ENCODE measurements at places on chromosomes 3 and 15. TPM values are rescaled to one million over a fixed set of nuclear protein-coding genes. Genes with fewer than 3 reads are reported as not detected.

DNA sequence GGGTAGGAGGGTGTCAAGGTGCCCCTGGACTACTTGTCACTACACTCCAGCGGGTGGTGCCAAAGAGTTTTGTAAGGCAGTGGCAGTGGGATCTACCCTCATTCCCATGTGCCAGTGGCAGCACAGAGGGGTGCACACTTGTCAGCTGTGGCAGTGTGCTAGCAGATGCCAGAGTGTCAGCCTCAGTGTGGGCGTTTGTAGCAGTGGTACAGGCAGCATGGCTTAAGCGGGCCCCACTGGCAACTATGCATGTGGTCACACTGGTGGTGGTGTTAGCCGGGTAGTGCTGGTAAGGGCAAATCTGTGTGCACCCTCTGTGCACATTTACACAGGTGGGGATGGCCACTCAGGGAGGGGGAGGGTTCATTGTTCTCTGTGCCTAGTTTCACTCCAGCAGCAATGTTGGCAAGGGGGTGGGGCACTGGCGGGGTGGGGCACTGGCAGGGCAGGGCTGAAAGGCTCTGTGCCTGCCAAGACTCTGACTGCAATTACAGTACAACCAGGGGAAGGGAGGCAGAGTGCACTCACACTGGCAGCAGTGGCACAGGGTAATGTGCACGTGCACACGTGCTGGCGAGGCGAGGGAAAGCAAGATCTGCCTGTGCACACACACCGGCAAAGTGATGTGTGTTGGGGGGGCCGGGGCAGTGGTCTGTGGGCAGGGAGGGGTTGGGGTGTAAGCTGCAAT is 31.8 kb downstream of the MYO9A start:
- no peak for DNase-seq
- no peaks in the 10 kb centered on the region for H3K27me3 ChIP-seq
- H3K36me3 ChIP-seq, result peaks cover 15% of the 10 kb centered on the region
- no peak overlapping the region for H3K4me3 ChIP-seq
- H3K27ac ChIP-seq, result no peak overlapping the region
- H3K4me1 ChIP-seq, result no peaks in the 10 kb centered on the region

GRCh38 chr15:25776071-25776746 is 86.9 kb downstream of the ATP10A start:
- H3K4me3 ChIP-seq, result no peak overlapping the region
- H3K27me3 ChIP-seq, result no peaks in the 10 kb centered on the region
- H3K27ac ChIP-seq, result no peak overlapping the region
- DNase-seq, result no peak
- H3K36me3 ChIP-seq, result no peaks in the 10 kb centered on the region

The NEK10 gene
- total RNA-seq, result 1.4 TPM

DNA sequence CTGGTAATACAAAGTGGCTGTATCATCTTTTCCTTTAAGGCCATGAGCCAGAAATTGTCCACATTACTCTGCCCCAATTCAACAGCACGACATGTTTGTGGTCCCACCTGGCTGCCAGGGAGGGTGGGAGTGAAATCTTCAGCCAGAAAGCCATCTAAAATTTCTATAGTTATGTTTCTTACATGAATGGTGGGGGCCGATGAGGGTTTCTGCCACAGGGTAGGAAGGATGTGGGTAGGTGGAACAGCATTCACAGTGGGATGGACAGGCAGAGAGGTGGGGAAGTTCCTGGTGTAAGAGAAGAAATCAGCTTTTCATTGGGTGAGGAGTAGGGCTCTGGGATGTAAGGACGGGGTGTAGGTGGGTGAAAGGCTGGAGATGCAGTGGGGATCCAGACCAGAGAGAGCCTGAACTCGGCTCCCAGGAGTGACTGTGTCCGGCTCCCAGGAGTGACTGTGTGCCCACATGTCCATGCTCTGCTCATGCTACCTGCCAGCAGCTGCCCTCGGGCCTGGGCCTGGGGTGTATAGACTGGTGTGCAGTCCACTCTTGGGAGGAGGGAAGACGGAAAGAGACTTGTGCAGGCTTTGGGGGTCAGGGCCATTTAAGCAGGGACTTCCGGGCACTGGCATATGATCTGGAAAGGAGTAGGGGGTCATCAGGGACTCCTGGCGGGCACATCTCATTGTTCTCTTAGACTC is 3.8 kb upstream of the FBLN2 start:
- H3K27me3 ChIP-seq, result peaks cover 14% of the 10 kb centered on the region
- peaks cover 24% of the 10 kb centered on the region for H3K4me1 ChIP-seq
- DNase-seq, result no peak
- H3K4me3 ChIP-seq, result no peak overlapping the region

The CTXN2 gene
- total RNA-seq, result not detected

- no peaks in the 10 kb centered on the region for H3K27me3 ChIP-seq
- H3K4me3 ChIP-seq, result no peak overlapping the region
- H3K27ac ChIP-seq, result peak overlapping the region; percentile 68
- peaks cover 3% of the 10 kb centered on the region for H3K36me3 ChIP-seq
- H3K4me1 ChIP-seq, result peaks cover 27% of the 10 kb centered on the region
Measured at GRCh38 chr3:53258600-53259426, 3.0 kb upstream of the TKT start.

DNA sequence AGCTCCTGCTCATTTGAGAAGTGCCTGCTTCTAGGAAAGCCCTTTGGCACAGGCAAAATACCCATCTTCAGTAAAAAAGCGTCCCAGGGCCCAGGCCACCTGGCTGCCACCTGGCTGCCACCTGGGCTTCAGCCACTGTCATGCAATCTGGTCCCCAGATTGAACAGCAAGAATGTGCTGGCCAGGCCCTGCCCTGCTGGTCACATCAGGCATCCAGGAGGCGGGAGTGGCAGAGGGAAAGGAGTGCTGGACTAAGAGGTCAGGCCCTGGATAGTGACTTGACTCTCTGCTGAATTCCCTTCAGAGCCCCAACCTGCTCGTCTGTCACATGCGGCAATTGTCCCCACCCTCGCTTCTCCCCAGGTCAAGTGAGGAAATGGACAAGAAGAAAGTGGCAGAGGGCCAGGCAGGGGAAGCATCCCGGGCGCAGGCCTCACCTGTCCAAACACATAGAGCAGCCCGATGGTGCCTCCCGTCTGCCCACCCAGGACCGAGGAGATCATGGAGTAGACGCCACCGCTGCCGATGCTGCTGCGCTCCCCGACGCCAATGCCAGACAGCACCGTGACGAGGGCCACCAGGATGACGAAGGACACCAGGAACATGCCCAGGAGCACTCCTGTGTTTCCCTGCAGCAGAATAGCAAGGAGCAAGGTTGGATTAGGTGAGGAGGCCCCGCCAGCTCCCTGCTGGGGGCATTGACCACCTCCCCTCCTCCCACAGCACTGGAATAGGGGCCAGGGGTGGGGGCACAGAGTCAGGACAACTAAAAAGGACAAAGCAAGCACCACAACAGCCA is 25.5 kb downstream of the SLC12A8 start:
- H3K36me3 ChIP-seq, result peaks cover 4% of the 10 kb centered on the region
- H3K27ac ChIP-seq, result peak overlapping the region; percentile 16
- DNase-seq, result no peak
- H3K4me3 ChIP-seq, result peak overlapping the region; percentile 42
- H3K27me3 ChIP-seq, result no peaks in the 10 kb centered on the region

DNA sequence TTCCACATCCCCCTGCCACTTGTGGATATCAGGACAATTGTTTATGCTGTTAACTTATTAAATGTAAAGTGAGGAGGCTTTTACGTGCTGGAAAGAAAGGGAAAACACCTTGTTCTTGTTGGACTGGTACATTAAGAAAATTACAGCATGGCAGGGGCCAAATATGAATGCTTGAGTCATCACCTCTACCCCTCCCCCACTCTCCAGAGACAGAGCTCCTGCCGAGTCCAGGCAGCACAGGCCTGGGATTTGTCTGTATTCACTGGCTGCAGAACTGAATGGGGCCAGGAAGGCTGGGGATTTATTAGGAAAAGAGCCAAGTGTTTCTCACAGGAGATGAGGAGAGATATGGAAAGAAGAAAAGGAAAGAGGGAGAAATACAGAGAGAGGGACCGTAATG is 308.9 kb downstream of the EPHB1 start:
- H3K27me3 ChIP-seq, result peaks cover 27% of the 10 kb centered on the region
- H3K4me3 ChIP-seq, result no peak overlapping the region
- H3K27ac ChIP-seq, result no peak overlapping the region
- DNase-seq, result no peak

DNA sequence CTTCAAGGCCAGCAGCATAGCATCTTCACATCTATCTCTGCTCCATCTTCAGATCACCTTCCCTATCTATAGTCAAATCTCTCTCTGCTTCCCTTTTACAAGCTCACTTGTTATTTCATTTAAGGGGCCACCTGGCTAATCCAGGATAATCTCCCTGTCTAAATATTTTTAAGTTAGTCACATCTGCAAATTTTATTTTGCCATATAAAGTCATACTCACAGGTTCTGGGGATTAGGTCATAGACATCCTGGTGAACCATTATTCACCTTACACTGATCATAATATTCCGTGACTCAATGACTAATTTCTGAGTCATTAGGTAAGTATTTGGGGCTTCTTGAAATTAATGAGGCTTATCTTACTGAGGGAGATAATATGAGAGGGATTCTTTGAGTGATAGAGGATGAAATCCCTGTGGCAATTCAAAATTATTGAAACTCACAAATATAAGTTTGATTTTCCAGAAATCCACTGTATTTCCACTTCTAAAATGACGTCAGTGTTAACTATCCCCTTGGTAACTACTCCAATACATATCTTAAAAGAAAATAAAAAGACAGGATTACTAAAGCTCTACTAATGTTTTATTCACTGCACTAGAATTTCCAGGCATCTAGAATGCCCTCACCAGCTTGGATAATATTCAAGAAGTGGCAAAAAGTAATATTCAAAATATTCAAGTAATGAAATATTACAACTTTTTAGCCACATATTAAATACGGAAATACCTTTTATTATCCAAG is 93.7 kb upstream of the RBMS3 start:
- H3K27me3 ChIP-seq, result no peaks in the 10 kb centered on the region
- no peaks in the 10 kb centered on the region for H3K36me3 ChIP-seq
- H3K4me1 ChIP-seq, result no peaks in the 10 kb centered on the region
- no peak overlapping the region for H3K4me3 ChIP-seq
- H3K27ac ChIP-seq, result no peak overlapping the region
- no peak for DNase-seq

- H3K4me1 ChIP-seq, result peaks cover 6% of the 10 kb centered on the region
- no peak for DNase-seq
- H3K36me3 ChIP-seq, result no peaks in the 10 kb centered on the region
- peaks cover 7% of the 10 kb centered on the region for H3K27me3 ChIP-seq
Measured at GRCh38 chr15:100849855-100850218, 29.8 kb upstream of the ALDH1A3 start.
